Transverse colon (tissue), 4 donors: ENCODE measurements at places on chromosomes 3 and 15. TPM values are rescaled to one million over a fixed set of nuclear protein-coding genes. Genes with fewer than 3 reads are reported as not detected.
A peak's percentile ranks its signal among the peaks of the same experiment; 100 is the strongest.

The GMNC gene
- total RNA-seq = not detected

The PPARG gene
- 146 TPM for total RNA-seq

The MBNL1 gene
- total RNA-seq = 402 TPM

GRCh38 chr3:9679476-9680080 is 24.1 kb upstream of the CPNE9 start:
- H3K36me3 ChIP-seq = no peaks in the 10 kb centered on the region
- no peak for DNase-seq
- H3K27me3 ChIP-seq = no peaks in the 10 kb centered on the region
- no peak overlapping the region for H3K4me3 ChIP-seq
- H3K27ac ChIP-seq = no peak overlapping the region

- H3K4me3 ChIP-seq = no peak overlapping the region
- DNase-seq = no peak
- H3K27me3 ChIP-seq = no peaks in the 10 kb centered on the region
- no peaks in the 10 kb centered on the region for H3K36me3 ChIP-seq
- no peaks in the 10 kb centered on the region for H3K4me1 ChIP-seq
Observed at GRCh38 chr3:120224237-120224636, 60.8 kb downstream of the GPR156 start.

- H3K4me3 ChIP-seq = peak overlapping the region; percentile 48
- no peaks in the 10 kb centered on the region for H3K27me3 ChIP-seq
- peak; percentile 20 for DNase-seq
- H3K36me3 ChIP-seq = no peaks in the 10 kb centered on the region
- H3K27ac ChIP-seq = peak overlapping the region; percentile 91
Observed at GRCh38 chr3:143000528-143000927, 842 bp upstream of the U2SURP start.

- no peak for DNase-seq
- no peaks in the 10 kb centered on the region for H3K4me1 ChIP-seq
- no peak overlapping the region for H3K27ac ChIP-seq
- no peaks in the 10 kb centered on the region for H3K27me3 ChIP-seq
- H3K36me3 ChIP-seq = no peaks in the 10 kb centered on the region
- no peak overlapping the region for H3K4me3 ChIP-seq
Observed at GRCh38 chr15:91696981-91697380, 156.5 kb upstream of the SLCO3A1 start.

- DNase-seq = no peak
- H3K4me1 ChIP-seq = no peaks in the 10 kb centered on the region
- H3K4me3 ChIP-seq = no peak overlapping the region
- H3K36me3 ChIP-seq = no peaks in the 10 kb centered on the region
- H3K27me3 ChIP-seq = no peaks in the 10 kb centered on the region
- no peak overlapping the region for H3K27ac ChIP-seq
Observed at GRCh38 chr3:192494174-192494573, 233.2 kb downstream of the FGF12 start.

- DNase-seq = no peak
- no peaks in the 10 kb centered on the region for H3K36me3 ChIP-seq
- no peak overlapping the region for H3K4me3 ChIP-seq
- H3K27me3 ChIP-seq = peaks cover 76% of the 10 kb centered on the region
- peaks cover 20% of the 10 kb centered on the region for H3K4me1 ChIP-seq
Observed at GRCh38 chr3:128430301-128430700, 36.4 kb downstream of the DNAJB8 start.

DNA sequence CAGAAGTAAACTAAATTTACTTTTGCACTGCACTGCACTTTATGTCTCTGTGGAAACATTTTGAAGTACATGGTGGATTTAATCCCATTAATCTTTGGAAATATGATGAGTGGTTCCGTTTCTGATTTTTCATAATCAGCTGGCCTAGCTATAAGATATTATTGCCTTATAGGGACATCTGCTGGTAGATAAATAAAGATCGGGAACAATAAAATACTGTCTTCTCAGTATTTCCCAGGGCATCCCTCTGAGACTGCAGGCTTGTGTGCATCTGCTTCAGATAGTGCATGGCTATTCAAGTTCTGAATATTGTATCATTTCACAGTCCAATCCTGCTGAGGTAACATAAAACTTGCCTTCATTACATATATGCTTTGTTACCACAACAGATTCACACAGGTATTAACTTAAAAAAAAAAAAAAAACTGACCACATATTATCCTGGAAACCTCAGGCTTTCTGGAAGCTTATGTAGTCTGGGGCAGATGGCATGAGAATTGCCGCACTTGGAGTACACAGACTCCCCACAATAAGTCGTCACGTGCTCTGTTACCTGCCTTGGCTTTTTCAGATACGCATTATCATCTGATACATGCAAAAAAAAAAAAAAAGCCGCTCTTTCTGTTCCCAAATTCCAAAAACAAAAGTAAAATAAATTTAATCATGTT is 330.8 kb upstream of the AGTR1 start:
- no peak overlapping the region for H3K4me3 ChIP-seq
- no peaks in the 10 kb centered on the region for H3K27me3 ChIP-seq
- no peaks in the 10 kb centered on the region for H3K36me3 ChIP-seq
- H3K4me1 ChIP-seq = no peaks in the 10 kb centered on the region
- no peak for DNase-seq

GRCh38 chr3:47265725-47266428 is 16.7 kb downstream of the KIF9 start:
- no peaks in the 10 kb centered on the region for H3K27me3 ChIP-seq
- no peak overlapping the region for H3K27ac ChIP-seq
- peaks cover 5% of the 10 kb centered on the region for H3K4me1 ChIP-seq
- no peak overlapping the region for H3K4me3 ChIP-seq

- no peaks in the 10 kb centered on the region for H3K36me3 ChIP-seq
- DNase-seq = no peak
- H3K4me1 ChIP-seq = peaks cover 4% of the 10 kb centered on the region
- no peak overlapping the region for H3K27ac ChIP-seq
- H3K27me3 ChIP-seq = no peaks in the 10 kb centered on the region
Observed at GRCh38 chr3:72633121-72633520, 215.1 kb downstream of the SHQ1 start.

DNA sequence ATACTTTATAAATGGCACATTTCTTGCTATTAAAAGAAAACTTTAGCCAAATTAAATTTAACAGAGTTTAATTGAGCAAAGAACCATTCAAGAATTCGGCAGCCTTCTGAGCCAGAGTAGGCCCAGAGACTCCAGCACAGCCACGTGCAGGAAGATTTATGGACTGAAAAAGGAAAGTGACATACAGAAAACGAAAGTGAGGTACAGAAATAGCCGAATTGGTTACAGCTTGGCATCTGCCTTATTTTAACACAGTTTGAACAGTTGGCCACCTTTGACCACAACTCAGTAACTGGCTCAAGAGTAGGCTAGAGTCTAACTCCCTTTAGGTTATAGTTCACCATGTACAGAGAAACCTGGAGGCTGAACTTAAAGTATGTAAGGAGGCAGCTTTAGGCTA is 17.6 kb downstream of the CFAP44 start:
- no peak for DNase-seq
- no peaks in the 10 kb centered on the region for H3K36me3 ChIP-seq
- H3K4me3 ChIP-seq = no peak overlapping the region
- no peaks in the 10 kb centered on the region for H3K4me1 ChIP-seq
